ENCODE measurements at places on chromosomes 16 and 17.
A peak's percentile ranks its signal among the peaks of the same experiment; 100 is the strongest.

DNA sequence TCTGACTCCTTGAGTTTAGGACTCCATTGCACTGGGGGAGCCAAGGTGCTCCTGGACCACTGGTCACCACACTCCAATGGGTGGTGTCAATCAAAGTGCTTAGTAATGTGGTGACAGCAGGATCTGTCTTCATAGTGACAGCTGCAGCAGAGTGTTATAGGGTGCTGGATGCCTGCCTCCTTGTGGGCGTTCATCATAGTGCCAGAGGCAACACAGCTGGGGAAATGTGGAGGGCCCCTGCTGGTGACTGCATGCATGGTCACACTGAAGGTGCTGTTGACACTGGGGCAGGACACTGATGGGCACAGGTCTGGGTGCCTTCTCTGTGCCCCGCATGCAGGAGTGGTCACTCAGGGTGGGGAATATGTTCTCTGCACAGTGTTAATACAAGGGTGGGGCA is 177.5 kb upstream of the CDH8 start:
- no peak for DNase-seq

DNA sequence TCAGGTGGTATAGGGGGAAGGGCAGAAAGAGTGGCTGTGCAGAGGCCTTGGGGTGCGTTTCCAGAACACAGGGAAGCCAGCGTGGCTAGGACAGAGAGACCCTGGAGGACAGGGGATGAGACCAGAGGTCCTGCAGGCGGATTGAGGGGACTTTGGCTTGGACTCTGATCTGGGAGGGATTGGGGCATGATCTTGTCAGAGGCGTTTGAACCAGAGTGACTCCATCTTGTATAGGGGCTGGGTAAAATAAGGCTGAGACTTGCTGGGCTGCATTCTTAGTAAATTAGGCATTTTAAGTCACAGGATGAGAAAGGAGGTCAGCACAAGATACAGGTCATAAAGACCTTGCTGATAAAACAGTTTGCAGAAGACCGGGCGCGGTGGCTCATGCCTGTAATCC is 5.4 kb upstream of the NATD1 start:
- no peak for DNase-seq

DNA sequence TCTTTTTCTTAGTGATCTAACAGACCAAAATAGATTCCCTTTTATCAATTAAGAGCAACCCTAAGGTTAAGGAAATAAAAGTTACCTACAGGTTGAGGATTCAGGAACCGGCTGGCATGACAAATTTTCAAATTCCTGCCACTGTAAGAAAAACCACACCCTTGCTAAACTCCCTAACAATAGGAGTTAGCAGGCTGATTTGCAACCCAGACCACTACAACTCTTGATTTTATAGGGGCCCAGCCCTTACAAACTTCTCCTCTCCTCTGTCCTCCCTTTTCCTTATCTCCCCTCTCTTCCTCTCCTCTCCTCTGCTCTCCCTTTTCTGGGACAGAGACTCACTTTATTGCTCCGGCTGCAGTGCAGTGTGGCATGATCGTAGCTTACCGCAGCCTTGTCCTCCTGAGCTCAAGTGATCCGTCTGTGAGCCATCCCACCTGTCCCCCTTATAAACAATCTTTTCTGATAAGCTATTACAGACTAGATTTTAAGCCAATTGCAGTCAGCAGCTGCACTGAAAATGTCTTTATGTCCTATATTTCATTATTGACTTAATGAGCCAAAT is 418.9 kb downstream of the CDH8 start:
- DNase-seq, result no peak

DNA sequence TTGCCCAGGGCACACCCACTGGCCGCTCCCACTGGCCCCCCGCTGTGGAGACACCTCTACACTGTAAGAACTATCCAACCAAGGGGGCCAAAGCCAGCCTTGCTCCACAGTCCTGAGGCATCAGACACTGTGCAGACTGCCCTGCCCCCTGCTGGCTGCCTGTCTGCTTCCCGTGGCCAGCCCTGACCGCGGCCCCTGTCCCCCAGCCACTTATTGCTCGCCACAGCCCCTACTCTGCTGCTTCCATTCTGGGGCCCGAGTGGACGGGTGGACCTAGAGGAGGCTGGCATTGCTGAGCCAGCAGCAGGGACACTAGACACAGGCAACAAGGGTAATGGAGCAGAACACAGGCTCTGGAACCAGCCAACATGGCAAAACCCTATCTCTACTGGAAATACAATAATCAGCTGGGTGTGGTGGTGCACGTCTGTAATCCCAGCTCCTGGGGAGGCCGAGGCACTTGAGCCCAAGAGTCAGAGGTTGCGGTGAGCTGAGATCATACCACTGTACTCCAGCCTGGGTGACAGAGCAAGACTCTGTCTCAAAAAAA is 19.7 kb upstream of the LRRC37A3 start:
- DNase-seq, result peak; percentile 51

DNA sequence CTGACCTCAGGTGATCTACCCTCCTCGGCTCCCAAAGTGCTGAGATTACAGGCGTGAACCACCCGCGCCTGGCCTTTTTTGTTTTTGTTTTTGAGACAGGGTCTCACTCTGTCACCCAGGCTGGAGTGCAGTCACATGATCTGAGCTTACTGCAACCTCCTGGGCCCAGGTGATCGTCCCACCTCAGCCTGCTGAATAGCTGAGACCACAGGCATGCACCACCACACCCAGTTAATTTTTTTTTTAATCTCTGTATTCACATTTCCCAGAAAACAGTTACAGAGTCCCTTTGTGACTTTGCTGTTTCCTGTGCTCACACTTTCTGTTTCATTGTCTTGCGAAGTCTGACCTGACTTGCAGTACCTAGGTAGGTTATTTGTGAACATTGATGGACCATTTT is 2.7 kb downstream of the CLUAP1 start:
- DNase-seq, result no peak

DNA sequence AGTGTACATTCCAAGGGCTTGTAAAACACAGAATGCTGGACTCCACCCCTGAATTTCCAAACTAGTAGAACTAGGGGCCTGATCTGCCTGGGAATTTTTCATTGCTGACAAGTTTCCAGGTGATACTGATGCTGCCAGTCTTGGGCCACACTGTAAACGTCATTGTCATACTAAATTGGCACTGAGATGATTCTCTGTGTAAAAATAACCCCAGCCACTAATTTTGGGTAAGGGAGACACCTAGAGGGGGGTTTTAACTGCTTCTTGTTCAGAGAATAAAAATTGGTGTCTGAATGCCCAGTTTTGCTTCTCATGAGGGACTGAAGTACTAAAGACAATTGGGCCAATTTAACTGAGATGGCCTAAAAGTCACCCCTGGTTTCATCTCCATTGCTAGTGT is 5.0 kb upstream of the CDH13 start:
- DNase-seq, result no peak

- no peak for DNase-seq
Observed at GRCh38 chr16:65540901-65541300, 419.0 kb upstream of the CDH11 start.

- no peak for DNase-seq
Observed at GRCh38 chr16:19227643-19228042, 57.9 kb upstream of the CLEC19A start.
